ENCODE measurements at places on chromosomes 12 and 14.

DNA sequence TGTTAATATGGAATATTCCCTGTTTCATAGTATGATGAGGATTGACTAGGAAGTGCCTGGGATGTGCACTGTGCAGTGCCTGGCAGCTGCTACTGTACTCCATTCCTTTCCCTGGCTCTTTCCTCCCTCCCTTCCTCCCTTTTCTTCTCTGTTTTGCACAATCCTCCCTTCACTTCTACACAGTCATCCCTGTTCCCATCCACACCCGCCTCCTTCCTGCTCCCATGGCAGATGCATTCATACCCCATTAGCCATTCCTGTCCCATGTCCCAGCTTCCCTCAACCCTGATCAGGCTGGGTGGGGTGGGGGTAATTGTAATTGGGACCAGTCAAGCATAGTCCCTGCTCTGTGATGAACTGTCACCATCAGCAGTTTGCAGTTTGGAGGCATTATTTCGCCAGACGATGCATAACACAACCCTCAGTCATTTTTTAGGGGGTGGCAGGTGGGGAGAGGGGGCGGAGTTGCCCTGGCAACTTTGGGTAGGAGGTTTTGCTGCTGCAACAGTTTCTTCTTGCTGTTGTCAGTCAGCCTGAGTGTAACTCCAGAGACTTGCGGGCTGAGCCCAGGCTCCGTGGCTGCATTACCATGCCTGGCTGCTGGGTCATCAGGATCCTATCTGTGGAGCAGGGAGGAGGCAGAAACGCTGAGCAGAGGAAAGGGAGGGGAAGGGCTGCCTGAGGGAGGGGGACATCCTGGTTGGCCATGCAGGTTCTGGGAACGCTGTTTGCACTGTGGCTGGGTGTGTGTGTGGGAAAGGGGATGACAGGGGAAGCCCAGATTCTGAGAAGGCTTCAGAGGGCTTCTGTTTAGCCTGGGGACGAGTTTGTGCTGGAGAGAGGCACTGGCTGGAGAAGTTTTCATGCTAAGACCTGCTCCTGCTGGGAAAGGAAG, 4.1 kb upstream of the KRT84 start:
- DNase-seq, result no peak

- DNase-seq, result no peak
These were observed 35.5 kb upstream of the RFLNA start for GRCh38 chr12:124259154-124260066.

DNA sequence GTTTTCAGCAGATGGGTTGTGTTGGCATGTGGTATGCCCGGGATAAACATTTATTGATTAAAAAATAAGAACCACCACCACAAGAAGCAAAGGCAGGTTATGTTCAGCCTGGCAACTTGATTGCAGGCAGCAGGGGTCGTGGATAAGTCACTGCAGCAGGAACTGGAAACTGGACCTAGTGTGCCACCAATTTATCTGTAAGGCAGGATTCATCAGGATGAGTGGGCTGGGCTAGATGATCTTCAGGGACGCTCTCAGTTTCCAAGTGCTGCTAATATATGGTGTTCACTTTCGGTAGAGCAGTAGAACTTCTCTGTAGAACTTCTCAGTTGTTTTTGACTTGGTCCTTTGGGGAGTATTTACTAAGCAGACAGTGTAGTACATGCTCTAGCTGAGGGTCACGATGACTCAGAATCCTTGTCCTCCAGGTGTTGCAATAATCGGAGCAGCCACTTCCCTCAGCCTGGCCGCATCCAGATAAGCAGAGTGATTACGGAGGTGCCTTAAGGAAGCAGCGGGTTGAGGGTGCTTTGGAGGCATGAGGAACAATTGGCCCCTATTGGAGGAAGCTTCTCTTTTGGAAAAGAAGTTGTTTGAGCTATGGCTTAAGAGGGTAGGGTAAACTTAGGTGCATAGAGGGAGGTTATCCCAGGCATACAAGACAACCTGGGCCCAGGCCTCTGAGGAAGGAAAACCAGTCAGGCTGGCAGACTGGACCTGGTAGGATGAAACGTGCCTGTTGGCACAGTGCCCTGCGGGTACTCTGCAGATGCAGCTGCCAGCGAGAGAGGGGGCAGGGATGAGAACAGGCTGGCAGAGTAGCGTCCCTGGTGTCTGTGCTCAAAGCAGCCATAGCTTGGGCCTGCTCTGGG, 104.0 kb downstream of the GPR135 start:
- no peak for DNase-seq

GRCh38 chr12:79059557-79059956, 195.0 kb downstream of the SYT1 start:
- no peak for DNase-seq

DNA sequence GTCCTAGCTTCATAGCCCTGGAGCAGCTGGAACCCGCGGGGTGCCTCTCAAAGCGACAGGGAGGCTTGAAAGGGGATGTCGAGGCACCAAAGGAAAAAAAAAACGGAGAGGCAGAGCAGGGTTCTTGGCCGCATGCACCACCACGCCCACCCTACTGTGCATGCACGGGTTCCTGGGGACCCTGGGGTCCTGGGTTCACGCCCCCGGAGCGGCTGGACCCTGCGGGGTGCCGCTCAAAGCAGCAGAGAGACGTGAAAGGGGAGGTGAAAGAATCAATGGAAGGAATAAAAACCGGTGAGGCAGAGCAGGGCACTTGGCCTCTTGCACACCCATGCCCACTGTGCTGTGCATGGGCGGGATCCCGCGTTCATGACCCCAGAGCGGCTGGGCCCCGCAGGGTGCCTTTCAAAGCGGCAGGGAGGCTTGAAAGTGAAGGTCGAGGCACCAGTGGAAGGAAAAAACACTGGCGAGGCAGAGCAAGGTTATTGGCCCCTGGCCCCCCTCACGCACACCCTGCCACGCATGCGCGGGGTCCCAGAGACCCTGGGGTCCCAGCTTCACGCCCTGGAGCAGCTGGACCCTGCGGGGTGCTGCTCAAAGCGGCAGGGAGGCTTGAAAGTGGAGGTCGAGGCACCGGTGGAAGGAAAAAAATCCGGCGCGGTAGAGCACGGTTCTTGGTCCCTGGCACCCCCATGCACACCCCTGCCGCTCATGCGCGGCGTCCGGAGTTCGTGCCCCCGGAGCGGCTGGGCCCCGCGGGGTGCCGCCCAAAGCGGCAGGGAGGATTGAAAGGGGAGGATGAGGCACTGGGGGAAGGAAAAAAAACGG, 318.5 kb downstream of the ALG10 start:
- no peak for DNase-seq

DNA sequence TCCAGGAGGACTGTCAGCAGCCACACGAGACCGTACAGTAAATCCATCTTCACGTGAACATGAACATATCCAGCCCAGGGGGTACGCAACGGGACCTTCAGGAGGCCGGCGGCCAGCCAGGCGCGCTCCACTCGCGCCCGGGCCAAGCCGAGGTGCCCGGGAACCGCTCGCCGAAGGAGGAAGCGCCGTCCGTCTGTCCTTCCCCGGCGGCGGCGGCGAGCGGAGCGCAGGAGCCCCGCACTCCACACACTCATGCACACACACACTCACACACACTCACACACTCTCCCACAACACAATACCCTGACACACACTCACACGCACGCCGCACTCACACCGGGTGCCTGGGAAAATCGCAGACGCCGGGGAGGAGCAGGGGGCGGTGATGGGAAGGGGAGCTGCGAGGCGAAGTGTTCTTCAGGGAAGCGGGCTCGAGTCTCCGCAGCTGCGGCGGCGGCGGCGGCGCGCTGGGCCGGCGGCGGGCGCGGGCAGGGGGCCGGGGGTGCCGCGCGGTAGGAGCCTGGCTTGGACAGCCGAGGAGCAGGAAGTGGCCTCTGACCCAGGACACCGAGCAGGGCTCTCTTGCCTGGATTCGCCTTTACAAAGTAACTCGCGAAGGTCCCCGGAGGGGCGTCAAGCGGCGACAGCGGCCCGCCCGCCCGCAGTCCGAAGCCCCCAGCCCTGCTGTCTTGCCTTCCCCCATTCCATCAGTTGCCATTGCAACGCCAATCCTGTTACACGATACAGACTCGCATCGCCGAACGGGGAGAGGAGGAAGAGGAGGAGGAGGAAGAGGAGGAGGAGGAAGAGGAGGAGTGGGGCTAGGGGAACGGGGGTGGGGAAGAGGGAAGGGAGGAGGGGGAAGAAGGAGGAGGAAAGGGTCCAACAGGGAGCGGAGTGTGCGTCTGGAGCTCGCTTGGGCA, 601 bp downstream of the MDGA2 start:
- no peak for DNase-seq

GRCh38 chr12:65765436-65765813, 58.9 kb upstream of the HMGA2 start:
- DNase-seq, result no peak

- DNase-seq, result no peak
These were observed 193.7 kb downstream of the KIF26A start for GRCh38 chr14:104331871-104332605.

- DNase-seq, result no peak
These were observed 214.9 kb upstream of the HMGA2 start for GRCh38 chr12:65609359-65609771.

GRCh38 chr12:85182699-85183098, 97.3 kb upstream of the ALX1 start:
- no peak for DNase-seq

GRCh38 chr12:124032265-124032886, 59.4 kb downstream of the ZNF664 start:
- no peak for DNase-seq

GRCh38 chr14:22802860-22803686, 12.2 kb downstream of the SLC7A7 start:
- DNase-seq, result no peak

DNA sequence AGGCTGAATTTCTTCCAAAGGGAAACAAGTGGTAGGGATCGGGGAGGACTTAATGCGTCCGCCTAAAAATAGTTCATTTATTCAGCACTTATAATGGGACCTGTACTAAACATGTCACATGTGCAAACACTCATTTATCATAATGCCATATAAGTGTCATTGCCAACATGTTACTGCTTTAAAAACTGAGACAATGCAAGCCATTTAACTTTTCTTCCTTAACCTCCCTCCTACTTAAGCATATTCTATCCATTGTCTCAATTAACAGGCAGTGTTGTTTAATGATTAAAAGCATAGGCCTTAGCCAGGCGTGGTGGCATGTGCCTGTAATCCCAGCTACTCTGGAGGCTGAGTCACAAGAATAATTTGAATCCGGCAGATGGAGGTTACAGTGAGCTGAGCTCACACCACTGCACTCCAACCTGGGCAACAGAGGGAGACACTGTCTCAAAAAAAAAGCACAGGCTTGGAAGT, 13.5 kb upstream of the SCFD1 start:
- no peak for DNase-seq

- no peak for DNase-seq
These were observed 125.3 kb downstream of the IPO8 start for GRCh38 chr12:30570211-30570890.

DNA sequence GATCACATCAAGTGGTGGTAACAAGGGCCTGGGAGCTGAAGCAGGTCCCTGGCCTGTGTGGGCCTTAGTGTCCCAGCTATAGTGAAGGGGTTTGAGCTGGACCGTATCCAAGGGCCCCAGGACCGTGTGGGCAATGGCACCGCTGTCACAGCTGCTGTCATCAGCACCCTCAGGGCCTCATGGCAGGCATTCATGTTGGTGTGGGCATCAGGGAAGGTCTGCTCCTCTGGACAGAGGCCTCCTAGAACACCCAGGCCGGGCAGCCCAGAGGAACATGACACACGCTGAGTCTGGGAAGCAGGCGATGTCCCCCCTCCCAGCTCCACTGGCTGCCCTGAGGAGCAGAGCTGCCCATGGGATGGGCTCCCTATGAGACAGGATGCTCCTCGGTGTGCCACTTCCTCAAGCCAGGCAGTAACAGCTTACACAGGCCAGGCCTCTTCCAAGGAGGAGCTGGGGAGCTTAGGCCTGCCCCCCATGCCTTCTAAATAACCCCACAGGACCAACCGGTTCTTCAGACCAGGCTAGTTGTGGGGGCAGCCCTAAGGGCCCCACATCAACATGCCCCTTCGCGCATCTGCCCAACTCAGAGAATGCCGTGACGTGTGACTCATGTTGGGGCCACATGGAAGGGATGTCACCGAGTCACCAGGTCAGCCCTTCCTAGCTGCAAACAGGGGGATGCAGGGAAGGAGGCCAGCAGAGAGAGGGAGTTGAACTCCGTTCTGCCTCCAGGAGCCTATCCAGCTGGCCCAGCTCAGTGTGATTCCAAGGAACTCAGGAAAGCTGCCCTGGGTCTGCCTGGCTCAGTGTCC, 80.4 kb downstream of the PITPNM2 start:
- DNase-seq, result no peak

DNA sequence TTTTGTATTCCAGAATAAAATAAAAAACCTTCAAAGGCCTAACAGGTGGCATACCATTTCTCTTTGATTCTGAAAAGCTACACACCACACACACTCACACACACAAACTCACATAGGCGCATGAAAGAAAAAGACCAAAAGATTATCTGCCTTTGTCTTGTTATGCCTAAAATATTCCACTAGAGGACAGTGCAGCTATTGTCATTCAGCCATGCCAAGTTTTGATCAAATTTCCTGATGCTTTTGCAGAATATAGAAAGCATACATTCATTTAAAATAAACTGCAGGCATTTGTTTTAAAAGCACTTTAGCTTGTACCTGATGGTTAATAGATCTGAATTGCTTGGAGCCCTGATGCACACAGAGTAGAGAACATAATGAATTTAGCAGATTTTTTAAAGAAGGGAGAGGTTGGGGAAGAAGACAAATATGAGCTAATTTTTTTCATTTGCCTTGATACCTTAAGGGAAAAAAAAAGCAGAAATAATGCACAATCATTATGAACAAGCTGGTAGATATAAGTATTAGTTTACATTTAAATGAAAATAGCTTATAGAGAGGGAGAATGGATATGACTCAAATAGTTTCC, 1766.9 kb upstream of the SEL1L start:
- no peak for DNase-seq

DNA sequence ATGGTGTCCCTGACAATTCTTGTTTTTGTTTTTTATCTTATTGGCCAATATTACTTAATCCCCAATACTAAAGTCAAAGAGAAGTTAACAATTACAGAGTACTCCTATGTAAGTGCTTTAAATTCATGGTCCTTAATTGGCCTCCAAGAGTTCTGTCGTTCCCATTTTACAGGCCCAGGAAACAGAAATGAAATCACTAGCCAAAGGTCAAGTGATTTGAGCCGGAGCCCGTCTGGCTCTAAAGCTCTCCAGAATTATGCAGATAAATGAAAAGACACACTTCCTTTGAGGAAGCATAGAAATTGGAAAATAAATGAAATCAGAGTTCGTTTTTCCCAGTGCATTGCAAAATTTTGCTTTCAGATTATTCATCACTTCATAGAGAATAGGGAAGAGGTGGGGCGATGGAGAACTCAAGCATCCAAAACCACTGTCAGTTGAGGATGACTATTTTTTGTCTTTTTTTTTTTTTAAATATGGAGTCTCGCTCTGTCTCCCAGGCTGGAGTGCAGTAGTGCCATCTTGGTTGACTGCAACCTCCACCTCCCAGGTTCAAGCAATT, 78.5 kb downstream of the MAP1LC3B2 start:
- no peak for DNase-seq
